ENCODE measurements at places on chromosomes 4 and X.
A peak's percentile ranks its signal among the peaks of the same experiment; 100 is the strongest.

GRCh38 chrX:31213941-31214340, 142.1 kb upstream of the FTHL17 start:
- no peak for DNase-seq

- DNase-seq, result no peak
Measured at GRCh38 chrX:107978707-107979307, 3.4 kb downstream of the TEX13B start.

- no peak for DNase-seq
Measured at GRCh38 chrX:16588266-16588665, 61.7 kb upstream of the S100G start.

- DNase-seq, result no peak
Measured at GRCh38 chr4:43103048-43103447, 210.5 kb downstream of the GRXCR1 start.

DNA sequence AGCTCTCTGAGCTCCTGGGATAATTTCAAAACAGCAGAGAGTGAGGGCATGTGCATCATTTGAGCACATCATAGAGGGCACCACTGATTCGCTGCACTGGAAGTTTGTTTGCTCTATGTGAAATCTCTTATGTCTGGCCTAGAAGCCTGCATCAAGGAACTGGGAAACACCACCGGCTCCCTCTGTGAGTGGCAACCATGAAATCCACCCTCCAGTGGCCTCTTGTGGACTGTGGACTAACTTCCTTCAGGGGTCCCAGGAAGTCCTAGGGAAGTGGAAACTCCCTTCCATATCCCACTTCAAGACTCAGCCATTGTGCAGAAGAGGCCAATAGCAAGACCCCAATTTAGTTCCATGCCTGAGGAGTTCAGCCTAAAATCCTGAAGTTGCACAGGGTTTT, 48.0 kb upstream of the IGFBP7 start:
- peak; percentile 27 for DNase-seq

GRCh38 chrX:74251006-74251930, 52.7 kb upstream of the ZCCHC13 start:
- no peak for DNase-seq

GRCh38 chrX:1029494-1029893, 183.0 kb downstream of the CRLF2 start:
- DNase-seq, result no peak

- DNase-seq, result no peak
Measured at GRCh38 chr4:76989391-76990061, 40.0 kb downstream of the SEPTIN11 start.

DNA sequence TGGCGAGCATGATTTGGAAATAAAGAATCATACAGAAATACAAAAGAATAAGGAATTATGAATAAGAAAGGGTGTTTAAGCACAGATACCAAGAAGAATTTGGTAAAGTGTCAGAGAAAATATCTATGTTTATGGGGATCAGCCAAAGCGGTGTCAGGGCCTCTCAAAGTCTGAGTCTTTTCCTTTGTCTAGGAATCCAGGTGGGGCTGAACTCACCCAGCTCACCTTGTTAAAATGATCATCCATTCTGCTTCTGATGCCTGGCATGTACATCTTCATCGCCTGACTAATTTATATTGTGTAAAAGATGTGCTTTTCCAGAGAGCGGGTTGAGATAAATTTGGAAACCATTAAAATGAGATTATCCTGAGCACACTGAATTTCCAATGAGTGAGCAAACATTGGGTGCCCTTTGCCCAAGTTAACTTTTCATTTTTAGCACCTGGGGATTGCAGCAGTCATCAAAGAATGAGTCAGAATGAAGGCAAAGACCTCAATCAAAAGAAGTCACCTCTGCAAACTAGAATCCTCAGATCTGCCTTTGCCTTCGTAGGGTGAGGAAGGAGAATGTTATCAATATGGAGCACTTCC, 141.9 kb upstream of the ANXA3 start:
- no peak for DNase-seq

DNA sequence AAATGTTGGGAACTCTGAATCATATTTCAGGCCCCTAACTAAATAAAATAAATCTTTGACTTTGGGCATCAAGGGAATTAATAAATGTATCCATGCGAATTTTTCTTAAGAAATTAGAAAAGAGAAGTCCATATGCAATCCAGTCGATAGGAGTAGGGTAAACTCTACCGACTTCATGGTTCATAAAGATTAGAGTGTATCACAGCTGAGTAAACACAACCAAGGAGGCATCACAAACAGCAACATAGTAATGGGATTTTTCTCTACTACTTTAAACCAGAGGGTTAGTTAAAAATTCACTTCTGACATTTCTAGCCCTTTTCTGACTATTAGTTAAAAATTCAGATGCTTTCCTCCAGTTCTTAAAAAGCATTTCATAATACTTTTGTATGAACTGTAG, 19.9 kb downstream of the SEPTIN11 start:
- no peak for DNase-seq

GRCh38 chrX:130162094-130162735, 3.4 kb downstream of the AIFM1 start:
- no peak for DNase-seq

- DNase-seq, result no peak
Measured at GRCh38 chr4:30950737-30951136, 230.6 kb downstream of the PCDH7 start.

DNA sequence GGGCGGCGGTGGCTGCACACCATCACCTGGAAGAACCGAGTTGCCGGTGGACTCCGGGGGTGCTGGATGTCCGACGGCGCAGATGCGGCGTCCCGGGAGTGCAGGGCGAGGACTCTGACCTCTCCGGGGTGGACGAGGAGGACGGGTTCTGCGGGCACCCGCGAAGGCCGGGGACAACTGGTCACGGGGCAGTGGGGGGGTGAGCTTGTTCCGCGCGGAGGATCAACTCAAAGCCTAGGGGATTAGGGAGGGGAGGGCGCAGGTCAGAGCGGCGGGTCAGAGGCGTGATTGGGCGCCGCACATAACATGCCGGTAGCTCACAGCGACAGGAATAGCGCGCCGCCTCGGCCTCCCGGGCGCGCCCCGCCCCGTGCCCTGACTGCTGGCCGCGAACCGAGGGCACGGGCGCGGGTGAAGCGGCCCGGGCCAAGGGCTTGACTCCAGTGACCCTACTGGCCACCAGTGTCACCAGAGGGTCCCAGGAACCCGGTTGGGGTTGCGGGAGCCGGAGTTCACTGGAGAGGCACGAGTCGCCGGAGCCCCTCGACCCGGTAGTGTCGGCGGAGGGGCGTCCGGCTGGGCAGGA, at the start of gene KLHL34:
Gene KLHL34, minus strand, starts transcription at position 179 of the 586 bp plus-strand sequence. CDS start 542 bp downstream, outside the sequence.
- DNase-seq, result no peak

- no peak for DNase-seq
Measured at GRCh38 chrX:85993539-85994197, 53.7 kb downstream of the CHM start.

- DNase-seq, result no peak
Measured at GRCh38 chrX:109350551-109350950, 131.3 kb downstream of the GUCY2F start.

- no peak for DNase-seq
Measured at GRCh38 chrX:8204169-8204935, 33.3 kb upstream of the VCX2 start.

GRCh38 chrX:47831788-47832187, 4.9 kb upstream of the ZNF81 start:
- DNase-seq, result no peak

- DNase-seq, result no peak
Measured at GRCh38 chrX:74781507-74782034, 143.7 kb downstream of the NEXMIF start.

GRCh38 chr4:13522282-13523104, 21.8 kb downstream of the NKX3-2 start:
- no peak for DNase-seq

GRCh38 chrX:27575565-27575964, 14.6 kb upstream of the DCAF8L2 start:
- no peak for DNase-seq

DNA sequence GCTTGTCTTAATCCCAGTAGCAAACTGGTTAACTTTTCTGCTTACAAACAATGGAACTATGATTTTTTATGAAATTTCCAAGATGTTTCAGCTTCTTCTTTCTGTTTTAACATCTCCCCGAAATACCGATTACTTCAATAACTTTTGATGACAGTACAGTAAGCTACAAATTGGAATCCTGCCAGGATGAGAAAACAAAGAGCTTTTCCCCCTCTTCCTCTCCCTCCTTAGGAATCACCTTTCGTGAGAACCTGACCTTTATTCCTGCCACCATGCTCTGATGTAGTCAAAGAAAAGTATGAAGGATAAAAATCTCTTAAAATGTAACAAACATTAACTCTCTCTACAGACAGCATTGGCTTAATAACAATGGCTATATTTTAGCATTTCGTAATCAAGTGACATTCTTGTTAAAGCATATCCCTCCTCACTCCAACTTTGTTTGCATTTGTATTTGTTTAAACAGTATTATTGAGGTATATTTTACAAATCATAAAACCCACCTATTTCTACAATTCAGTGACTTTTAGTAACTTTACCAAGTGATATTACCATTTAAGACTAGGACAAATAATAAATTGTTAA, 148.7 kb upstream of the NAP1L5 start:
- no peak for DNase-seq

GRCh38 chr4:2258091-2259035, 3.5 kb downstream of the MXD4 start:
- no peak for DNase-seq

- DNase-seq, result no peak
Measured at GRCh38 chr4:121256887-121257466, 92.9 kb upstream of the TNIP3 start.

- DNase-seq, result no peak
Measured at GRCh38 chr4:170589597-170590191, 499.9 kb upstream of the AADAT start.

- DNase-seq, result no peak
Measured at GRCh38 chrX:70183091-70183490, 5.8 kb downstream of the DGAT2L6 start.

- no peak for DNase-seq
Measured at GRCh38 chr4:97349468-97350186, 793.6 kb downstream of the STPG2 start.

DNA sequence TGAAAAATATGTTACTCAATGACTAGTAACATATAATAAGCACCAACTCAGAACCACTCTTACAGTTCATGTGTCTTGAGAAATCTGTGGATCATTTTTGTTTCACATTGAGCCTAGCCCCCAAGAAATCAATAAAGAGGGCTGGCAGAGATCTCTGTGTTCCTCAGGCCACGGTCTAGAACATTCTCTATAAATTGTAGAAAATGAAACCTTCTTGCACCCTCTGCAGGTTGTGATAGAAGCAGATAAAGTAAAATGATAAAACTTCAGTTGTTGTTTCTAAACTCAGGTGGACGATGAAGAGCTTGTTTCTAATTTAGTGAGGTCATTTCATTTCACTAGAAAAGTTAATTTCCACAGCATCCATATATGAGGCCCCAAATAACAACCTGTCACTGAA, 182.7 kb downstream of the KIT start:
- no peak for DNase-seq

DNA sequence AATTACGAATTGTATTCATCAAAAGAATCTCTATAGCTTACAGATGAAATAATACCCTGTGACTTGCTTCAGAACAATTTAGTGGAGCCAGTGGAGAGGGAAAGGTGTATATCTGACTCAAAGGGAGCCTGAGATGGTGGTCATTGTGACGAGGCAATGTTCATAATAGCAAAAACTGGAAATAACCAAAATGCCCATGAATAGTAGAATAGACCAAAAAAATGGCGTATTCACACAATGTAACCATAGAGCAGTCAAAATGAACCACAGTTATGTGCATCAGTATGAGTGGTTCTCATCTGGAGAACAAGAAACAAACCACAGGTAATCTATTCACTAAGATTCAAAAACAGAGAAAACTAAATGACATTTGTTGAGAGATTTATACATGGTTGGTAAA, 125.3 kb upstream of the CLNK start:
- no peak for DNase-seq

DNA sequence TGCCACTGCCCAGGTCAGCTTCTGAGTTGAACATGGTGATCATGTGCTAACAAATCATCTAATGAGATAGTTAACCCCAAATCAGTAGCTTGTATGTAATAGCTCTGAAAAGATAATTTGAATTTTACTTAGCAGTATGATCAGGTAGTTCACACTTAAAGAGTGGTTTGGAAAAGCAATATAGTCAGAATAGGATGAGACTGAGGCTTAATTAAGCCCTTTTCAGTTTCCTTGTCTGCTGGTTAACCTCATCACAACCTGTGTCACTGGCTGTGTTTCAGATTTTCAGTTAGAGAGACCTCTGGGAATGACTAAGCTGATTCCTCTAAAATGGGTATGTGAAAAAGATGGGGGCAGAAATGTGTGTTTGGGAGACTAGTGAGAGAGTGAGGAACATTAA, 38.1 kb downstream of the GPR174 start:
- DNase-seq, result no peak

DNA sequence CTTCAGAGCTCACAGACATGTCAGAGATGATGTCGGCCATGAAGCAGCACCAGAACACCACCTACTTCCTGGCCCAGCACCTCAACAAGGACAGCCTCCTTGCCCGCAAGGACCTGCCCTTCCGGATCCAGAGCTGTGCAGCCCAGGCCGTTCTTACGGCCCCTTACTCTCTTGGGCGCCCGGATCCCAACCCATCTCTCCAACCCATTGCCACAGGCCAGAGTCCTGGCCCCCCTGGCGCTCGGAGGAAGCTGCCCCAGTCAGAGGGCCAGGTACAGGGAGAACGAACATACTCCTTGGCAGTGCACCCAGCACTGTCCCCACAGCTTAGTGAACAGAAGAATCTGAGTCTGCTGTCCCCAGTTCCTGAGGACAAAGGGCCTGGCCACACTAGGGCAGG, 27.9 kb upstream of the PRPS1 start:
- DNase-seq, result no peak

- DNase-seq, result no peak
Measured at GRCh38 chr4:167943872-167944505, 148.3 kb upstream of the ANXA10 start.

DNA sequence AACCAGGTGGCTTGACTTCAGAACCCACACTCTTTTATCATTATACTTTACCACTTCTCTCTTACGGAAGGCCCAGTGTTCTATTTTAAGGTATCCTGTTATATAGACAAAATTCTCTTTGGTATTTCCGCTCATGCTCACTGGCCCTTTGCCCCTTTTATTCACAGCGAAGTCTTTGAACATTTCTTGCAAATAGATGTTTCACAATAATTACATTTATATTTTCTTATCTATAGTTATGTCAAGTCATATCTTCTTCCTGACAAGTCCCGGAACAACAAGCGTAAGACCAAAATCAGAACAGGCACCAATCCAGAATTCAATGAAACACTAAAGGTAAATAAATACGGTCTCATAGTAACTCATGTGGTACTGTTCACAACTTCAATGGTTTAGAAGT, 102.0 kb downstream of the SYTL5 start:
- no peak for DNase-seq

DNA sequence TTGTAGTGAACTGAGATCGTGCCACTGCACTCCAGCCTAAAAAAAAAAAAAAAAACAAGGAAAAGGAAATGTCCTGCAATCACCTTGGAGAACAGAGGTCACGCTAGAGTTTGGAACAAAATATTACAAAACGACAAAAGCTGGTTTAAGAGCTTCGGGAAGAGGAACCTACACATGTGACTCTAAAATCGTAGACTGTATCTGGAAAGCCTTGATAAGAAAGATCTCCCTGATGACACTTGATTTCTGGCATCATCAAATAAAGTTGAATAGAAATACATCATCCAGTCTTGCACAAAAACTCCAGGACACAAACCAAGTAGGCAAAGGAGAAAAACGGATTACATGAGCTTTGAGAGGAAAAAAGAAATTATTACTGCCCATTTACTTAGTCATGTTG, 31.1 kb upstream of the DOCK11 start:
- DNase-seq, result no peak

Data from hippocampal formation (tissue), 2 donors.